ENCODE measurements at places on chromosomes 3 and 15.

DNA sequence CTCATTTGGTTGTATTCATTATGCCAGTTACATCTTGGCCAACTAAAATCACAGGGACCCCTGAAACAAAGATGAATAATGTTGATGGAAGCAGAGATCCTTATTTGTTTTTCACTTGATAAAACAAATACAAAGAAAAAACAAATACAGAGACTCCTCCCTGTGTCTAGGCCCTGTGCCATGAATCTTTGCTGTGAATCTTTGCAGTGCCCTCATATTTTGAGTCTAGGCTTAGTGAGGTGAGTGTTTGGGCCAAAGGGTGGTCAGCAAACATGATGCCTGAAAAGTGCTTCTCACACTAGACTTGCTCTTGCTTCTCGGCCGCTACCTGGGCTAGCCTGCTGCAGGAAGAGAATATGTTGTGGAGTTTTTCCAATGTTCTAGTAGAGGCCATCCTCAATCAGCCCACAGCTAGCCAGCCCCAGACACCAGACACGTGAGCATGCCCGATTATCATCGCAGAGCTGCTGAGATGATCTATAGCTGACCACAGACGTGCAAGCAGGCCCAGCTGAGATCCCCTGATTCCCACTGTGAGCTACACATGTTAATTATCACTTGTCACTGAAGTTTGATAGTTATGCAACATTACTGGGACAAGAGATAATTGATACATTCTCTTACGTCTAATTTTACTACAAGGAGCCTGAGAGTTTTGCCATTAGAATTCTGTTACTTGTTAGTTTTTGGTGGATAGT, 191.4 kb downstream of the THRB start:
- no peak for DNase-seq
- H3K27me3 ChIP-seq, result no peaks in the 10 kb centered on the region
- no peak overlapping the region for H3K4me3 ChIP-seq
- no peaks in the 10 kb centered on the region for H3K36me3 ChIP-seq

DNA sequence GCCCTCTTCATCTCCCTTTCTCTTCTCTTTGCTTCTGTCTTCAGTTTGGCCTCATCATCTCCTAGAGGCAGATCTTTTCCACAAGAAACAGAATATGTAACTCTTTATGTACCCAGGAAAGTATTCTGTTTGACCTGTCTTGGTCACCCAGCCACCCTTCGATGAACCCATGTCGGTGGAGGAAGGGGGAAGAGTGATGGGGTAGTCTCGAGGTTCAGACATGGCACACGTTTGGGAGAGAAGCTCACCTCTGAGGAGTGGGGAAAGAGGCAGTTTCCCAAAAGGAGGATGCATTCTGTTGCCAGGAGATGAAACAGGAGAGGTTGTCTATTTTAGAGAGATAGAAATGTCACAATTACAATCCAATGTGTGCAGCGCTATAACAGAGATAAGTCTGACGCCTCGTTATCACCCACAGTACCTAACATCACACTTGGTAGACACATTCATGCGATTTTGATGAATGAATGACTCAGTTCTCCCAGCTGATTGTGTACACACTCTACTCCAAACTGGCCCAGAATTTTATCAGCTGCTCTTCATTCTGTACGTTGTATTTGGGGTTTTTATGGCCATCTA, 722 bp upstream of the CCDC50 start:
- H3K27ac ChIP-seq, result peak overlapping the region; percentile 5
- H3K36me3 ChIP-seq, result peaks cover 2% of the 10 kb centered on the region
- H3K4me1 ChIP-seq, result peaks cover 18% of the 10 kb centered on the region
- peak overlapping the region; percentile 43 for H3K4me3 ChIP-seq
- no peak for DNase-seq
- peaks cover 23% of the 10 kb centered on the region for H3K27me3 ChIP-seq

GRCh38 chr3:144677103-144677502, 705.5 kb downstream of the DIPK2A start:
- no peaks in the 10 kb centered on the region for H3K36me3 ChIP-seq
- no peak overlapping the region for H3K27ac ChIP-seq
- no peaks in the 10 kb centered on the region for H3K4me1 ChIP-seq
- no peak for DNase-seq

GRCh38 chr15:49135911-49136310, 19.5 kb downstream of the COPS2 start:
- no peak for DNase-seq
- H3K27me3 ChIP-seq, result no peaks in the 10 kb centered on the region
- peak overlapping the region; percentile 58 for H3K27ac ChIP-seq
- peaks cover 26% of the 10 kb centered on the region for H3K36me3 ChIP-seq
- H3K4me1 ChIP-seq, result peaks cover 7% of the 10 kb centered on the region
- H3K4me3 ChIP-seq, result no peak overlapping the region

GRCh38 chr3:105466495-105467404, 100.0 kb downstream of the ALCAM start:
- DNase-seq, result no peak
- H3K27me3 ChIP-seq, result no peaks in the 10 kb centered on the region
- H3K36me3 ChIP-seq, result no peaks in the 10 kb centered on the region
- H3K4me3 ChIP-seq, result no peak overlapping the region
- no peaks in the 10 kb centered on the region for H3K4me1 ChIP-seq

DNA sequence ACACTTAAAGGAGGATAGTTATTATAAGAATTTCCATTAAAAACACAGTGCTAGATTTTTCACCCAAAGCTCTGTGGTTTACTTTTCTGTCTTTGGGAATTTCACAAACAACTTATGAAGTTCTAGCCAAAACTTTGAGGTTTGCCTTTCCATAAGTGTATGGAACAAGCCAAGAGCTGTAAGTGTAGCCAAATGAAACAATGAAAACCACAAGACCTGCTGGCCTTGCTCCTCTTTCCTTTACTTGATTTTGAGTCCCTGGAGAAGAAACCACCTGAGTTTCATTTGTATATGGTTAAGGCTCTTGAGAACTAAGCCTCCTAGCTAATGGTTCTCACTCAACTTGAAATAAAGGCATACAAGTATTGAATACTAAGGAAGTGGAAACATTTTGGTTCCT, 365.3 kb upstream of the EPHA3 start:
- H3K27me3 ChIP-seq, result no peaks in the 10 kb centered on the region
- H3K36me3 ChIP-seq, result no peaks in the 10 kb centered on the region
- no peaks in the 10 kb centered on the region for H3K4me1 ChIP-seq
- DNase-seq, result no peak
- no peak overlapping the region for H3K27ac ChIP-seq

- no peaks in the 10 kb centered on the region for H3K36me3 ChIP-seq
- DNase-seq, result no peak
- H3K4me3 ChIP-seq, result no peak overlapping the region
- no peaks in the 10 kb centered on the region for H3K4me1 ChIP-seq
Measured at GRCh38 chr3:64209866-64210621, 15.2 kb downstream of the PRICKLE2 start.

DNA sequence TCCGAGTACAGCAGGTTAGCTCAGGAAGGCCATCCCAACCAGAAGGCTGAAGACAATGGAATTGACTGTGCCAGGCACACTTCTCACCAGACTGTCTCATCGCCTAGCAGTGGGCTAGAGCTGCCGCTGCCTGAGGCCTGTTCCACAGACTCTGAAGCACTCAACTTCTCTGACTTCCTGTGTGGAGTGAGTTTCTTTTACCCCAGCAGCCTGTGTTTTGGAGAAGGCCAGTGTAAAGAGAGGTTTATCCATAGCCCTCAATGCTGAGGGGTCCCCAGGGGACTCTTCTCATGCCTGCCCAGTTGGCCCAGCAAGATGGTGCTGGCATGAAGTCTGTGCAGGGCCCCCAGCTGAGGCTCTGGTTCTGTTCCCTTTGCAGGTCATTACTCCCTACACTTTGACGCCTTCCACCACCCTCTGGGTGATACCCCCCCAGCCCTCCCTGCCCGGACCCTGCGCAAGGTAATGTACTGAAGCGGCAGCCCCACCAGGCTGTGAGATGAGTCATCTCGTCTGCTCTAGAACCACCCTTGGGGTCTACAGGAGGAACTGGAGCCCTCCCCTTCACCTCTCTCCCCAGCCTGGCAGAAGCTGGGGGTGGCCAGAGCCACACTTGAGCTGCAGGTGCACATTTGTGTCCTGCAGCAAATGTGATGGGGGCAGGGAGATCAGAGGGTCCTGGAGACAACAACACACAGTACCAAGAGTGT, 5.2 kb upstream of the MANF start:
- peaks cover 4% of the 10 kb centered on the region for H3K36me3 ChIP-seq
- H3K27me3 ChIP-seq, result no peaks in the 10 kb centered on the region
- no peak overlapping the region for H3K4me3 ChIP-seq
- no peak overlapping the region for H3K27ac ChIP-seq

DNA sequence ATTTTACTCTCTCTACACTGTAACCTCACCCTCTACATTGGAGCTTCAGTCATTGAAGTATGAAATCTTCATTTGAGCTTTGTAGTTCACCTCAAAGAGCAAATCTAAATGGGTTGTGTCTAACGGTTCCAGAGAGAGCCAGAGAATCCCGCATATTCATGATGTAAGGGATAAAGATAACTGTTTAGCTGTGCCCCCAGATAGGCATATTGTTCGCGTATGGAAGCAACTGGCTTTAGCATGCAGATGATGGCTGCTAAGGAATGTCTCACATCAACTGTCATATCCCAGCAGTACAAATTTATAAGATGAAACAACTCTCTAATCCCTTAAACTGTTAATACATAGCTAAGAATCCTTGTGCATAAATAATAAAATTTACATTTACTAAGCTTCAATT, 412.7 kb upstream of the ROBO2 start:
- H3K4me1 ChIP-seq, result no peaks in the 10 kb centered on the region
- no peaks in the 10 kb centered on the region for H3K27me3 ChIP-seq
- H3K4me3 ChIP-seq, result no peak overlapping the region
- no peaks in the 10 kb centered on the region for H3K36me3 ChIP-seq
- no peak overlapping the region for H3K27ac ChIP-seq

GRCh38 chr3:122132949-122133540, 50.4 kb upstream of the CASR start:
- no peak for DNase-seq
- no peaks in the 10 kb centered on the region for H3K4me1 ChIP-seq
- peaks cover 50% of the 10 kb centered on the region for H3K27me3 ChIP-seq
- no peak overlapping the region for H3K4me3 ChIP-seq

- no peak for DNase-seq
- no peaks in the 10 kb centered on the region for H3K4me1 ChIP-seq
- H3K27ac ChIP-seq, result no peak overlapping the region
- no peak overlapping the region for H3K4me3 ChIP-seq
- peaks cover 10% of the 10 kb centered on the region for H3K27me3 ChIP-seq
Measured at GRCh38 chr15:26049900-26050657, 187.0 kb upstream of the ATP10A start.

DNA sequence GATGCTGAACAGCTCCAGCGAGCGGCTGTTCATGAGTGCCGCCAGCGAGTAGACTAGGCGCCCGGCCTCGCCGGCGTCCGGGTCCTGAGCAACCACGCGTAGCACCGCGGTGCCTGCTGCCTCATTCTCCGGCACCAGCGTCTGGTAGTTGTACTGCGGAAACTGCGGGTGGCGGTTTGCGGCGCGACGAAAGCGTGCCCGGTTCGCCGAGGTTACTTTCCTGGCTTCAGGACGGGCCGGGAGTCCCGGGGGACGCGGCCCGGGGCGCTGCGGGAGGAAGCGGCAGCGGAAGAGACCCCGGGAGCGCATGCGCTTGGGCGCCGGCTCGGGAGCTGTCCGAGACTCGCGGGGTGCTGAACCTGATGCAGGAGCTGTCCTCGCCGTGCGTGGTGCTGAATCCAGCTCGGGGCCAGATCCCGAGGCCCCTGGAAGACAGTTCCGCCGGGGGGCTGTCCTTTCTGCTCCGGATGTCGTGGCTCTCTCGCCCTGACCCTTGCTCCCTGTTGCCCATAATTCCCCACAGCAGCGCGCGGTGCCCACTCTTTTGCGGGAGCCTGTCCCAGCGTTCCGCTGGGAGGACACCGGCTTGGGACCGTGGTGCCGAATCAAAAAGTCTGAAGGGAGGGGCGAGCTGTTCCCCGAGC, 1.1 kb downstream of the CELSR3 start:
- peaks cover 8% of the 10 kb centered on the region for H3K36me3 ChIP-seq
- peaks cover 27% of the 10 kb centered on the region for H3K4me1 ChIP-seq
- H3K27ac ChIP-seq, result no peak overlapping the region
- peak; percentile 77 for DNase-seq
- peak overlapping the region; percentile 73 for H3K4me3 ChIP-seq
- H3K27me3 ChIP-seq, result peaks cover 31% of the 10 kb centered on the region

DNA sequence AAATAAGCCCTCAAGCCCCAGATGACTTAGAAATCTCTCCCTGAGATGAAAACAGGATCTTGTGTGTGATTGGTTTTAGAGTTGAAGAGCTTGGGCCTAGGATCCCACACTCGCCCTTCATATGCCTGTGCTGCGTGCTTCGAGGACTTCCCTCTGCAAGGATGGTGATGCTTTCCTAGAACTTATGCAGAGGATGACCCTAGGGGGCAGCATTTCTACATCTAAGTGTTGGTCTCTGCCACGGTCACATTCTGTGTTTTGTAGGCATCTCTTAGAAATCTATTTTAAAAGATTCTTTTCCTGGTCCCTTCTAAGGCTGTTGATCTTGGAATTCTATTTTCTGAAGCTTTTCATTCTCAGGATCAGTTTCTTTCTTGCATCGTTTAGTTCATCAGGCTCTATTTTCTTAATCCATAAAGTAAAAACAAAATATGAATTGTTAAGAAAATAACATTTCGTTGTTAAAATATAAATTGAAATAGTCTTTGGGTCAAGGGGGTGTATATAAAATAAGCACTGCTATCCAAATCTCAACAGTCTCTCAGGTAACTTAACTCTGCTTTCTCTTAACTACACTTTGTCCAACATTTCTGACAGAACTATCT, 45.7 kb downstream of the WDR76 start:
- H3K27me3 ChIP-seq, result no peaks in the 10 kb centered on the region
- peaks cover 5% of the 10 kb centered on the region for H3K36me3 ChIP-seq
- no peak overlapping the region for H3K27ac ChIP-seq
- DNase-seq, result no peak
- no peak overlapping the region for H3K4me3 ChIP-seq

DNA sequence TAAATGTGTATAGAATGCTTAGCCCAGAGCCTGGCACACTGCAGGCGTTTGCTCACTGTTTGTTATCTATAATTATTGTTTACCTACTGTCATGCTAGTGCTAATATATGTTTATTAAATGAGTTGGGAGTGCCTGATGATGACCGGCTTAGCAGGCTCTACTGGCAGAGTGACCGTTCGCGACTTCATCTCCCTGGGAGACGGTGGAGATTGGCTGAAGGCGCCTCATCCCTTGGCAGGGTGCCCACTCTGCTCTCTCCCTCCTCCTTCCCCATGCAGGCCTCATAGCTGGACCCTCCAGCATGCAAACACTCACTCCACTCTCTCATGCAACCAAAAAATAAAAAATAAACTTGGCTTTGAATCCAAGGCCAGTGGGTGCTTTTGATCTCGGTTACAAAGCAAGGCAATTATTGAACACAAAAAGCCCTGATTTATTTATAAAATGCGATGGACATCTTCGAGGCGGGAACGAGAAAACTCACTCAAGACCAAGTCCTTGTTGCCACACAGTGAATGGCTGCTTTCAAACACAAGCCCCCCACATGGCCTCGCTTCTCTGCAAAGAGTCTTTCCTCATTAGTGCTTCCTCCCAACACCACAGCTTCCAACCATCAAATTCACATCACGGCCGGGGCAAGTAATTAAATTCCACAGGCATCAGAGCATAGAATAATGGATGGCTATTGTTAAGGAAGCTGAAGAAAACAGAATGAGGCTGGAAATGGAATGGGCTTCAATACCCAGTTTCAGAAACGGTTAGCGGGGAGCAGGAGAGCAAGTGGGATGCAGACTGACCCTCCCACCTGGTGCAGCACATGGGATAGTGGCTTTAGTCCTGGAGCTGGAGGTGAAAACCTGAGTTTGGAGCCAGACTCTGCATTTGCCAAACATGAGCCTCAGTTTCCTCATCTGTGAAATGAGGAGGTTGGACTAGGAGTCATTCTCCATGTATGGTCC, 135.7 kb upstream of the RAD18 start:
- H3K27ac ChIP-seq, result no peak overlapping the region
- DNase-seq, result no peak
- no peaks in the 10 kb centered on the region for H3K36me3 ChIP-seq
- H3K27me3 ChIP-seq, result no peaks in the 10 kb centered on the region

Measured in activated T-cell treated with anti-CD3 and anti-CD28 coated beads, Interleukin-2, amount 50 U/mL, for 72 hours (primary cell).